Adrenal gland (tissue), 19 donors: ENCODE measurements at places on chromosomes 16 and 17. TPM values are rescaled to one million over a fixed set of nuclear protein-coding genes. Genes with fewer than 3 reads are reported as not detected.
A peak's percentile ranks its signal among the peaks of the same experiment; 100 is the strongest.

Gene FOXJ1
- not detected for total RNA-seq

Gene NEUROD2
- not detected for total RNA-seq

Gene EVPL
- 0.28 TPM for total RNA-seq

Gene TM4SF5
- total RNA-seq, result not detected

Gene CA10
- total RNA-seq, result not detected

Gene KRT9
- total RNA-seq, result not detected

Gene NPIPA8
- total RNA-seq, result not detected

DNA sequence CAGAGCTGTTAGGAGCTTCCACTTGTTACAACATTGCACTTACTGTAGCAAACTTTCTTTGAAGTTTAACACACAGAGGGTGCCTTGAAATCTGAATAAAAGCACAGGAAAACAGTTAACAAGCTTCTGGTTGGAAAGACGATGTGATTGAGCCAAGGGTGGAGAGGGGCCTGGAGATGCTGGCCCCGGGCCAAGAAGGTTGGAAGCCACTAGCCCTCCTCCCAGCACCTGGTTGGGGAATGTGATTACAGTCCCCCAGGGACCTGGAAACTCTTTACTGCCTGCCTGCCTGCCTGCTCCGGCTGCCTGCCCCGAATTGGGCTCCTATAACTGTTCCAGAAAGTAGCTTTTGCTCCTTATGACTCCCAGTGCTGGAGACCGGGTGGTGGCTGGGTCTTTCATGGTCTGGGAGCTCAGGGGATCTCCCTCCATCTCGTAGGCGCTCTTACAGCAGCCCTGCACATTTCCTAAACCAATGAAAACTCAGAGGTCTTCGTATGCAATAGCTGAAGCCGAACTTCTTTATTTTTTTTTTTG is 48.0 kb upstream of the ZFHX3 start:
- H3K4me3 ChIP-seq, result no peak overlapping the region
- DNase-seq, result no peak
- H3K27ac ChIP-seq, result no peak overlapping the region

GRCh38 chr16:84917492-84917891 is 93.8 kb downstream of the ZDHHC7 start:
- no peaks in the 10 kb centered on the region for H3K27me3 ChIP-seq
- DNase-seq, result no peak
- H3K27ac ChIP-seq, result no peak overlapping the region
- no peak overlapping the region for H3K4me3 ChIP-seq
- H3K36me3 ChIP-seq, result no peaks in the 10 kb centered on the region
- peaks cover 5% of the 10 kb centered on the region for H3K4me1 ChIP-seq

GRCh38 chr17:3935140-3935542 is 18.9 kb upstream of the P2RX1 start:
- no peaks in the 10 kb centered on the region for H3K36me3 ChIP-seq
- H3K27me3 ChIP-seq, result no peaks in the 10 kb centered on the region
- DNase-seq, result peak; percentile 91
- H3K4me3 ChIP-seq, result no peak overlapping the region

DNA sequence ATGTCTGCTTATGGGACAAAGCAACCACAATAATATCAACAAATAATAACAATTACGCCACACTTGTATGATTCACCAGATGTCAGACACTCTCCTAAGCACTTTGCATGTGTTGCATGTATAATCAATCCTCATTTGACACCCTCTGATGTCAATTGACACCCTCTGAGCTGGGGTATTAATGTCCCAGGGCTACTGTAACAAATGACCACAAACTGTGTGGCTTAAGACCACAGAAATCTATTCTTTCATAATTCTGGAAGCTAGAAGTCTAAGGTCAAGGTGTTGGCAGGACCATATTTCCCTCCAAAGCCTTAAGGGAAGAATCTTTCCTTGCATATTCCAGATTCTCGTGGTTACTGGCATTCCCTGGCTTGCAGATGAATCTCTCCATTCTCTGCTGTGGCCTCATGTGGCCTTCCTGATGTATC is 112.7 kb downstream of the NPIPB5 start:
- H3K27me3 ChIP-seq, result no peaks in the 10 kb centered on the region
- H3K36me3 ChIP-seq, result no peaks in the 10 kb centered on the region
- H3K4me1 ChIP-seq, result no peaks in the 10 kb centered on the region
- H3K27ac ChIP-seq, result no peak overlapping the region
- H3K4me3 ChIP-seq, result no peak overlapping the region
- DNase-seq, result no peak

DNA sequence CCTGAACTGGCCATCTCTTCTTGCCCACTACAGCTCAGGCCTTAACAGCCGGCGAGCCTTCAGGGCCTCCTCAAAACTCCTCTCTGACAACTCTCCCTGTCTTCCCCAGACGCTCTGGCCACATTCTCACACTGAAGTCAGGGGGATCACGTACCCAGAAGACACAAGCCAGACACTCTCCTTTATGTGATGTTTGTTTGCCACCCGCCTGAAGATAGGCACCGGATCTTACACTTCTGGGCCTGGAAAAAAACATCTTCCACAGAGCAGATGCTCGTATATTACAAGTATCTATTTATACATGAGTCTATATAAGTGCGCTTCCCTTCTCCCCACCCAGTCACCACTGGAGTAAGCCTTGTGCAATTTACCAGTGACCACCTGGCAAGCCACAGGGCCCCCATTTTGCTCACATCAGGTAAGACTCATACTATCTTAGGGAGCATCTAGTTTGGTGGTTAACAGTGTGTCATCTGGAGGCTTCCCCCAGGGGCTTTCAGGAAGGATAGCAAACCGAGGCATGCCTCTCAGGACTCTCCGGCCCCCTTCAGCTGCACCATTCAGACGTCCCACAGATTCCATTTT is 349.4 kb downstream of the SOX9 start:
- no peak for DNase-seq
- no peaks in the 10 kb centered on the region for H3K4me1 ChIP-seq
- no peaks in the 10 kb centered on the region for H3K36me3 ChIP-seq

DNA sequence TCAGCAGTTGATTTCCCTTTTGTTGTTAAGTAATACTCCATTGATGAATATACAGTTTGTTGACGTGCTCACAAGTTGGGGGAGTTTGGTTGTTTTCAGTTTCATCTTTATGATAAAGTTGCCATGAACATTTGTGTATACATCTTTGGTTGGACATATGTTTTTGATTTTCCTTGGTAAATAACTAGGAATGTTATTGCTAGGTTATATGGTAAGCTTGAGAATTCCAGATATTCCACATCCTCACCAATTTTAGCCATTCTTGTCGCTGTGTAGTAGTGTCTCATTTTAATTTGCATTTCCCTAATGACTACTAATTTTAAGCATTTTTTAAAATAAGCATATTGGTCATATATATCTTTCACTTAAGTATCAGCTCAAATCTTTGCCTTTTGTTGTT is 55.0 kb upstream of the RASL10B start:
- no peak for DNase-seq
- H3K27me3 ChIP-seq, result no peaks in the 10 kb centered on the region
- H3K27ac ChIP-seq, result no peak overlapping the region
- no peak overlapping the region for H3K4me3 ChIP-seq
- no peaks in the 10 kb centered on the region for H3K4me1 ChIP-seq
- H3K36me3 ChIP-seq, result no peaks in the 10 kb centered on the region

DNA sequence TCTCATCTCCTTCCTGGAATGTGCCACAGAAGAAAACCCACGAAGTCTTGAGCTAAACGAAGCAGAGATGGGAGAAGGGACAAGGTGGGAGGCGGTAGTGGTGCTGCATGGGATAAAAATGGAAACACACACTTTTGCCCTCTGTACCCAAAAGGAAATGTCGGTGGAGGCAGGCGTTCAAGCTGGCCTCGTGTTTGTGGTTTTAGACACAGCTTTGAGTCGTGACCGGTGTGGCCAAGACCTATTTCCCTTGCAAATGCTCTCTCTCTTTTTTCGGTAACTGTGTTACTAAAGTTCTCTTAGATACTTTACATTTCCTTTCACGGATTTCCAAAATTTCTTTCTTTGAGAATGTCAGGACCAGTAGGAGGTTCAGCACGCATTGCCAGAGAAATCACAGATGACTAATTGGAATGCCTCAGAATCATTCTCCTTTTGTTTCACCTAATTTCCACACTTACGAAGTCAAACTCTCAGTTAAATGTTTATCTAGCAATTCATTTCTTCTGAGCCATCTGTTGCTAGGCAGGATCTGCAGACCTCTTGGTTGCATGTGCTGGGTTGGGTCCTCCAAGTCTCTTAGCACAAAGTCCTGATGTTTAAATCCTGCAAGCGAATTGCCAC is 412.3 kb downstream of the MAF start:
- no peaks in the 10 kb centered on the region for H3K4me1 ChIP-seq
- no peaks in the 10 kb centered on the region for H3K27me3 ChIP-seq
- DNase-seq, result no peak
- H3K36me3 ChIP-seq, result no peaks in the 10 kb centered on the region
- H3K27ac ChIP-seq, result no peak overlapping the region
- no peak overlapping the region for H3K4me3 ChIP-seq

DNA sequence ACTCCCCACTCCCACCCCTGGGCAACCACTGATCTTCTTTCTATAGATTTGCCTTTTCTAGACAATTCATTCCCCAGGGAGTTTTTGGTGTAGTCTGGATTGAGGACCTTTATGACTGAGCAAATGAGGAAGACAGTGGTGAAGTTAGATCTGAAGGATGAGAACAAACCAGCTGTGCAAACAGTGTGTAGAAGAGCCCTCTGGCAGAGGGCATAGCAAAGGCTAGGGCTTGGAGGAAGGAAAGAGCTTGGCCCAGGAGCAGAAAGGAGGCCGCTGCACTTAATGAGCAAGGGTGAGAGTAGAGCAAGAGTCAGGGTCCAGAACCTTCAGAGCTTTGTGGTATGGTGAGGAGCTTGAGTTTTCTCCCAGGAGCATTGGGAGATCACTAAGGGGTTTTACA is 352.7 kb downstream of the CA10 start:
- H3K27me3 ChIP-seq, result no peaks in the 10 kb centered on the region
- no peaks in the 10 kb centered on the region for H3K36me3 ChIP-seq
- H3K4me1 ChIP-seq, result no peaks in the 10 kb centered on the region
- H3K4me3 ChIP-seq, result no peak overlapping the region
- no peak overlapping the region for H3K27ac ChIP-seq
- DNase-seq, result no peak

- no peaks in the 10 kb centered on the region for H3K27me3 ChIP-seq
- H3K4me1 ChIP-seq, result peaks cover 5% of the 10 kb centered on the region
- no peaks in the 10 kb centered on the region for H3K36me3 ChIP-seq
- no peak overlapping the region for H3K4me3 ChIP-seq
Measured at GRCh38 chr16:2296661-2297505, 29.0 kb upstream of the RNPS1 start.

DNA sequence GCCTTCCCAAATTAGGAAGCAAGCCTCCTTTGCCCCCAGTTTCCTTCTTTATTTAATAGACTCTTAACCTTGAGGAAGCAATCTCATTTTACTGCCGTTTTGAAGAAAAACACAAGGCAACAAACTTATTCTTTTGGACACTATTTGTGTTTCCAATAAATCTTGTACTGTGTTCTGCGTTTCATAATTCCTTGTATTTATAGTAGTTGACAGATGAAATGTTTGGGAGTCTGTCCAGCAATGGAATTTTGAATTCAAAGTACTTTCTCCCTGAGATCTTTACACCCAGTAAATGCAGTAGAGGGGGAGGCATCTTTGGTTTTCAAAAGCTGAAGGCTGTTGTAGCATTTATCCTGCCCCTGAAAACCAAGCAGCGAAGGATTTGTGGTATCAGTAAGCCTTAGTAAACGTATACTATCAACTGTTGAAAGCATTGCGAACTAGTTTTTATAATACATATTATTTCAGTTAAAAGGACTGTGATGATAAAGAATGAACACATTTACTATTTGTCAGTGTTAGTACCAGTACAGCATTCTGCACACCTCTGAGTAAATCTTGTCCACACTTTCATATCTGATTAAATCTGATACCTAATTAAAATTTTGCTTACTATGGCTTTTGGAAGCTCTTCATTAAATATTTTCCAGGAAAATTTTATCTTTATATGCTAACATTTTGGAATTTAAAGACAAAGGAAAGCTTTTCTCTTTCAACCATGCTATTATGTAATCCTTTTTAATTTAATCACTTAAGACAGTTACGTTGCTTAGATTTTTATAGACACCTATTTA is 83.1 kb downstream of the TNRC6C start:
- no peak overlapping the region for H3K27ac ChIP-seq
- DNase-seq, result no peak
- H3K4me1 ChIP-seq, result peaks cover 13% of the 10 kb centered on the region
- no peaks in the 10 kb centered on the region for H3K27me3 ChIP-seq
- peak overlapping the region; percentile 52 for H3K4me3 ChIP-seq

DNA sequence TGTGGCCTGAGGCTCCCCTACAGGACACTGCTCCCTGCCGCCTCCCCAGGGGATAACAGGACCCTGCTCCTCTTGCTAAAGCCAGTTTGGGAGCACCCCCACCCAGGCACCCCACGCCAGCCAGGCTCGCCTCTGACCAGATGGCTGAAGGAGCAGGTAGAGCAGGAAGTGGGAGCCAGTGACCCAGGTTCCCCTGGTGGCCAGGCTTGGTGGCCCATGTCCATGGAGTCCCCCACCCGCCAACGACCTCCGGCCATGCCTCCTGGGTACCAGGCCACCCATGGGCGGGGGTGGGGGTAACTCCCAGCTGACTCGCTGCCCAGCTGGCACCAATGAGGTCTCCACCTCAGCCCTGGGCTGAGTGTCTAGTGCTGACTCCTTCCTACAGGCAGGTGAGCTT is 10.0 kb downstream of the BCAR1 start:
- peaks cover 21% of the 10 kb centered on the region for H3K36me3 ChIP-seq
- H3K4me1 ChIP-seq, result peaks cover 61% of the 10 kb centered on the region
- no peak for DNase-seq
- no peak overlapping the region for H3K4me3 ChIP-seq

DNA sequence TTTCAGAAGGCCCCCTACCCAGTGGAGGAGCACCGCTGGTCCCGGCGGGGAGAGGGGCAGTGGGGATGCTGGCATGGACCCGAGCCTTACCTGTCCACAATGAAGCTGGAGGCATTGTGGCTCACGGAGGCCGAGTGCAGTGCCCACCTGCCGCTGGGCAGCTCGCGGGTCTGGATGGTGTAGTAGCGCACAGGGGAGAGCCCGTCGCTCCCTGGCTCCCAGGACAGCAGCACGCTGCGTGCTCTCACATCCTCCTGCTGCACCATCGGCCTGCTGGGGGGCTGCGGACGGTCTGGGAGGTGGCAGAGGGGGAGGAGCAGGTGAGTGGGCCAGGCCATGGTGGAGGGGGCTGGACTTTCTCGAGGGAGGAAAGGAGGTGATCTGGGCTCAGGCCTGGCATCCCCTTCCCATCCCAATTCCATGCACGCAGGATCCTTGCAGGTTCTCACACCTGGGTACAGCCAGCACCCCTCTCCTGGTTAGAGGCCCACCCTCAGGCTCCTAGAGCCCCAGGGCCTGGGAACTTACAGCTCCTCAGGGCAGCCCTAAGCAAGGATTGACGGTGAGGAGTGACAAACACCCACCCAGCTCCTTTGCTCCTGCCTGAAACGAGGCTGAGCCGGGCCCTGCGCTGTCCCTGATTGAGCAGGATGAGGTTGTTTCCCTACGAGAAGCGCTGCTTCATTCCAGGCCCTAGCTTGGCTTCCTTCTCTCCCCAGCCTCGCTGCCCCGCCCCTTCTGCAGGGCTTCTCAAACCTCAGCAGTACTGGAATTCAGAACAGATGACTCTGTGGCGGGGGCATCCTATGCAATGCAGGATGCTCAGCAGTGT is 76.2 kb upstream of the CDC42EP4 start:
- DNase-seq, result no peak
- no peak overlapping the region for H3K27ac ChIP-seq

GRCh38 chr16:51155199-51155607 is 4.1 kb upstream of the SALL1 start:
- no peaks in the 10 kb centered on the region for H3K36me3 ChIP-seq
- H3K27me3 ChIP-seq, result peaks cover 64% of the 10 kb centered on the region
- H3K27ac ChIP-seq, result no peak overlapping the region

- no peaks in the 10 kb centered on the region for H3K36me3 ChIP-seq
- H3K4me3 ChIP-seq, result no peak overlapping the region
- H3K27ac ChIP-seq, result no peak overlapping the region
Measured at GRCh38 chr16:20309786-20310185, 17.5 kb downstream of the GP2 start.
